Activated CD4-positive, alpha-beta T cell treated with anti-CD3 and anti-CD28 coated beads for 36 hours (primary cell): ENCODE measurements at places on chromosomes 3 and 15.
A peak's percentile ranks its signal among the peaks of the same experiment; 100 is the strongest.

DNA sequence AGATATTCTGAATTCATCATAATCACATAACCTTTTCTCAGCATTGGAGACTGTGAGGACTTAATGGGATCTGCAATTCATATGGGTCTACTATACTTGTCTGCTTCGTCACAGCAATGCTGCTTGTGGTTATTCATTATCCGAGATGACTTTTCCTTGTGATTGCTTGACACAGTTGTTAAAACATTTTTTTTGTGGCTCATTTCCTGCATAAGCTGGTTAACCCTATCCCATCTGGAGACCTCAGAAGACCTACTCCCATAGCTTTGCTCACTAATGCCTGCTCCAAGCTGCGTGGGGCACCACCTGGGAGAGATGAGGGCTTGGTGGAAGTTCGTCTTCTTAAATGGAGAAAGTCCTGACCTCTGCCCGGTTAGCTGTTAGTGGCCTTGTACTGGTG is 360.8 kb downstream of the CHST2 start:
- no peak for DNase-seq

DNA sequence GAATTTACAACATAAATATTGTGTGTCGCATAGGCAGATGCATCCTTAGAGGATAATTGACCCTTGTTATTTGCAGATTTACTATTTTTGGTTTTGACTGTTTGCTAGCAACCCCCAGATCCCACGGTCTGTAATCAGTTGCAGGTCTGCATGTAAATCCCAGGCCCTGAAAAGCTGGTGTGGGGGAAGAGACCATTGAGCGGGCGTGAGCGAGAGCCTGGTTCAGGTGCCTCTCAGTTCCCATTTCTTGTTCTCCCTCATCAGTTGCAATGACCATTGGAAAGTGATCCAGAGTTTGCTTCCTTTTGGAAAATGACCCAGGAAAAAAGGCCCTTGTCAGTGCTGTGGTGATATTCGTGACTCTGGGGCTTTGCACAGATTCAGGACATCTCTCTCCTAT is 238.9 kb downstream of the UACA start:
- DNase-seq = peak; percentile 3

- no peak for DNase-seq
Observed at GRCh38 chr15:89820666-89821611, 6.3 kb upstream of the ANPEP start.

GRCh38 chr15:48176957-48177356 is 1.1 kb downstream of the MYEF2 start:
- no peak for DNase-seq

- no peak for DNase-seq
Observed at GRCh38 chr3:134658555-134658954, 7.7 kb upstream of the KY start.

DNA sequence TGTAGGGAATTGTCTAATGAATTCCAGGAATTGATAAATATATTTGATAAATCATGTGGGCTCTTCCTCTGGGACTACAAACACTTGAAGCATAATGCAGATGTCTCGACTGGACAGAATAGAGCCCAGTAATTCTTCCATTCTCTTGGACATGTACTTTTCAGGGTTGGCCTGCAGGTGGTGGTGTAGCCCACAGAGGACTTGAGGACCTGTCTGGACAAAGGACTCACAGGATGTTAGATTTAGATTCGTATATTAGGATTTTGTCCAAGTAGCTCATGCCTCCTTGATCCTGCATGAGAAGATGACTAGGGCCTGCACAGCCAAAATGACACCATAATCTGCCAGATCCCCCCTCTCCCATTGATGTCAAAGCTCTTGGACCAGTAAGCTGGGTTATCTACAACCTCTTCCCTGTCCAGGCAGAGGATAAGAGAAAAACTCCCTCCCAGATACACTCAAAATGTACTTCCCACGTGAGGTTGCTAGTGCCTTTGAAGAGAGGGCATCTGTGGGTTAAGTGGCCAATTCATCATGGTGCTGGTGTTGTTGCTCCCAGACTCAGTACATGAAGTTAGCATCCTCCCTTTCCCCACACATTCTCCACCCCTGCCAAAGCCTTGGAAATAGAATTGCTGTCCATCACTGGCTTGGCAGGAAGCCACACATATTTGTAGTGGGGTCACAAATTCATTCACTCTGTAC is 88.6 kb upstream of the ZNF280D start:
- peak; percentile 61 for DNase-seq

DNA sequence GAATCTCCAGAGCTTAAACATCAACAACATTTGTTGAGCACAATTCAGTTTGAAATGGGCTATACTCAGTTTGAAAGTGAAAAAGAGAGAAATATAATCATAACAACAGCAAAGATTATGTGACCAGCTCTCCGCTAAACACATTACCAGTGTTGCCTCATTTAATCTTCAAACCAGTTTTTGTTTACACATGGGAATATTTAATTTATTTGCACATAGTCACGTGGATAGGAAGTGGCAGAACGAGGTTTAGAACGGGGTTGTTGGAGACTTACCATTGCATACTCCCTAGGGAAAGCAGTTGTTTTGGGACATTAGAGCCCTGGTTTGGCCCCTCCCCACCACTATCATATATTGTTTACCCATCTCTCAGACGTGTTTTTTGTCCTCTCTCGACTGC is 77.2 kb downstream of the IL1RAP start:
- DNase-seq = no peak

DNA sequence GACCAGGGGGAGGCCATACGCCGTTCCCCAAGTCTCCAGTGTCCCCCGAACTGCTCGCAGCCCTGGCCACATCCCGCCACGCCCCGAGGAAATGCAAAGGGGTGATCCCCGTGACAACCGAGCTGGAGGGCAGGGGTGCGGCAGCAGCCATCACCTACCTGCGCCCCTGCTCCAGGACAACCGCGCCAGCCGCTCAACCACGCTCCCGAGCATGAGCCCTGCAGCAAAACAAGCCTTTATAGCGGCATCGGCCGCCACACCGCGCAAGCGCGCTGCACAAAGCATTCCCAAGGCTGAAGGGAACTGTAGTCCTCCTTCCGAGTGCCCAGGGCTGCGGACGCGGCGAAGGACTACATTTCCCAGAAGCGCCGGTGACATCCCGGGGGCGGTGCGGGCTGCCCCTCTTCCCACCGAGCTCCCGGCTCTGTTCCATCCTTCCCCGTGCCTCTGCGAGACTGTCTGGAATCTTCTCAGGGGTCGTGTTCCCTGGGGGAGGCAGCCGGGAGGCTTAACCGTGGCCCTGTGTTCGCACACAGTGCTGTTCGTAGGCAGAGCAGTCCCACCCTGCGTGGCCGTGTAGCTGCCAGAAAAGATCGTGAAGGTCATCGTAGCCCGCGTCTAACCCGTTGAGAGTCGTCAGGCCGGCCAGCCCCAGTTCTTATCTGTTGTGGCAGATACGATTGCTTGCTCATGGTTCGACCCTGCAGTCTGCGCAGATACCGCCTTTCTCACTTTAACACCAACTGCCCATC is at the start of gene ABCC5:
Gene ABCC5, minus strand, starts transcription at position 213 of the 752 bp plus-strand sequence. CDS start 3,492 bp downstream, outside the sequence.
- DNase-seq = peak; percentile 91

DNA sequence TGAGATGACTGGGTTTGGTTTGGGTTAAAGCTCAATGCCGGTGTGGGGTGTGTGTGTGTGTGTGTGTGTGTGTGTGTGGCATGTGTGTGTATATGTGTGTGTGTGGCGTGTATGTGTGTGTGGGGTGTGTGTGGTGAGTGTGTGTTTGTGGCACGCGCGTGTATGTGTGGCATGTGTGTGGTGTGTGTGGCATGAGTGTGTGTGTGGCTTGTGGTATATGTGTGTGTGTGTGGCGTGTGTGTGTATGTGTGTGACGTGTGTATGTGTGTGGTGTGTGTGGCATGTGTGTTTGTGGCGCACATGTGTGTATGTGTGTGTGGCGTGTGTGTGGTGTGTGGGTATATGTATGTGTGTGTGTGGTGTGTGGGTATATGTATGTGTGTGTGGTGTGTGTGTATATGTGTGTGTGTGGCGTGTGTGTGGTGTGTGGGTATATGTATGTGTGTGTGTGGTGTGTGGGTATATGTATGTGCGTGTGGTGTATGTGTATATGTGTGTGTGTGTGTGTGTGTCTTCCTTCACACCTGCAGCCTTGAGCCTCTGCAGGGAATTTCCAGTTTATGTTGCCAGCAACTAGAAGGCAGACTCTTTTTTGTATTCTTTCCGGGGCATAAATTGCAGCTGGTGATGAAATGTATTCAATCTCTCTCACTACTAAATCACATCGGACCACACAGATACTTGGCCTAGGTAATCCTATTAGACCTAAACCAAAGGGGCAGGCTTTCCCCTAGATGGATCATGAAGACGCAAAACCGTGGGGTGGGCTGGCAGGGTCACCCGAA is 34.8 kb downstream of the CHRD start:
- no peak for DNase-seq

DNA sequence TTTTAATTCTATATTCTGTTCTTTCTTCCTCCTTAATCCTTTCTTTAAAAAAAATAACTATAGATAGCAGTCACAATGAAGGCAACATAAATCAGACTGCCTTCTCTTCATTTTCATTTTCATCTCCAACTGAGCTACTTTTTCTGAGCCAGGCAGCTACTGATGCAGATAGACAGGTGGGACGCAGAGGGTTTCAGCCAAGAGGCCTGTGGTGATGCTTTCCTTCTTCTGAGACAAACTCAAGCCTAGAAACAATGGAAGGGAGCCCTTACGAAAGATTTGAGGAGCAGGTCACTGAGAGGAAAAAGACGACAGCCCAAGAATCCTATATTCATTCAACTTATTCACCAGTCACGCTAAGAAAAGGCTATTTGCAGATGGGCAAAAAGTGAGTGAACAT is 220.0 kb upstream of the MLF1 start:
- no peak for DNase-seq

GRCh38 chr3:186583831-186584230 is 13.3 kb downstream of the DNAJB11 start:
- DNase-seq = no peak

DNA sequence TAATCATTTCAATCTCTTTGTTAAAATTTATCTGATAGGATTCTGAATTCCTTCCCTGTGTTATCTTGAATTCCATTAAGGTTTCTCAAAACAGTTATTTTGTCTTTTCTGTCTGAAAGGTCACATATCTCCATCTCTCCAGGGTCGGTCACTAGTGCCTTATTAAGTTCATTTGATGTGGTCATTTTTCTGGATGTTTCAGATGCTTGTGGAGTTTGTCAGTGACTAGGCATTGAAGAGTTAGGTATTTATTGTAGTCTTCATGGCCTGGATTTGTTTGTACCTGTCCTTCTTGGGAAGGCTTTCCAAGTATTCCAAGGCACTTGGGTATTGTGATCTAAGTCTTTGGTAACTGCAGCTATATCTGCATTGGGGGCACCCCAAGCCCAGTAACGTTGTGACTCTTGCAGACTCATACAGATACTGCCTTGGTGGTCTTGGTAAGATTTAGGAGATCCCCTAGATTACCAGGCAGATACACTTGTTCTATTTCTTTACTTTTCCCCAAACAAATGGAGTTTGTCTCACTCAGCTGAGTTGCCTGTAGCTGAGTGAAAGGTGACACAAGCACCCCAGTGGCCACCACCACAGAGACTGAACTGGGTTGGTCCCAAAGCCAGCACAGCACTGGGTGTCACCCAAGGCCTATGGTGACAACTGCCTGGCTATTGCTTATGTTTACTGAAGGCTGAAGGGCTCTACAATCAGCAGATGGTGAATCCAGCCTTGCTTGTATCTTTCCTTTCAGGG is 18.9 kb upstream of the SLC27A2 start:
- DNase-seq = no peak

GRCh38 chr3:3902161-3902560 is 102.9 kb downstream of the LRRN1 start:
- no peak for DNase-seq

GRCh38 chr3:149224736-149225594 is 3.3 kb upstream of the CP start:
- DNase-seq = peak; percentile 38

- no peak for DNase-seq
Observed at GRCh38 chr3:194054016-194054415, 81.9 kb upstream of the HES1 start.

GRCh38 chr3:192888190-192888589 is 29.5 kb downstream of the MB21D2 start:
- no peak for DNase-seq

DNA sequence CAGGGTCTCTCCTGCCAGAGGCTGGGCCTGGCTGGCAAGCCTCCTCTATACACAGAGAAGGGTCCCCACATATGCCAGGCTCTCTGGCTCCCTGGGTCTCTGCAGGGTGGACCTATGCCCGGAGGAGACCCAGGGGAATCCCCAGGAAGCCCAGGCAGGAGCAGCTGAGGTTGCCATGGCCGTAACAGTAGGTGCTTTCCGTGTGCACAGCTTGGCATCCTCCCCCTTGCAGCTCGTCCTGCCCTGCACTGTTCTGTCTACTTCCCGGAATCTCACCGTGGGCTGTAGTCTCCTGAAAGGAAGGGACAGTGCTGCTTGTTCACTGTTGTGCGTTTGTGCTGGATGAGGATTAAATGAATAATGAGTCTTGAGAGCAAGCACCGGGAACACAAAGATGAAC is 47.8 kb downstream of the DAPK2 start:
- no peak for DNase-seq

GRCh38 chr3:65938676-65939075 is 100.0 kb downstream of the MAGI1 start:
- no peak for DNase-seq

- DNase-seq = no peak
Observed at GRCh38 chr15:60572541-60573421, 93.8 kb upstream of the ICE2 start.

GRCh38 chr3:71846185-71846584 is 61.2 kb upstream of the PROK2 start:
- DNase-seq = no peak

DNA sequence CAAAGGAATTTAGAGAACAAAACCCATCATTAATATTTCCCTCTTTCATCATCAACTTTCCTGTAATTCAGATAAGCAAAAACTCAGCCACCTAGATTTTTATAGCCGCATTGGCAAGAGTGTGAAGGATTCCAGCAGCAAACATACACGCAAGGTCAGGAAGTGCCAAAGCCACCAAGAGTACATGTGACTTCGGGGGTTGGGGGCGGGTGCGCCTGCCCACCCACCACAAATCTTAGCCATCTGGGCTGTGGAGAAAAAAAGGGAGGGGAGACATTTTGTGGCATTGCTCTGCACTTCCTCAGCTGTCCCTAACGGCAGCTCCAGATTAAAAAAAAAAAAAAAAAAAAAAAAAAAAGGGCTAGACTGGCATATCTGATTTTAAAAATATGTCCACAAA is 148.4 kb downstream of the TNIK start:
- DNase-seq = no peak

GRCh38 chr3:160544844-160545503 is 20.4 kb downstream of the KPNA4 start:
- no peak for DNase-seq

DNA sequence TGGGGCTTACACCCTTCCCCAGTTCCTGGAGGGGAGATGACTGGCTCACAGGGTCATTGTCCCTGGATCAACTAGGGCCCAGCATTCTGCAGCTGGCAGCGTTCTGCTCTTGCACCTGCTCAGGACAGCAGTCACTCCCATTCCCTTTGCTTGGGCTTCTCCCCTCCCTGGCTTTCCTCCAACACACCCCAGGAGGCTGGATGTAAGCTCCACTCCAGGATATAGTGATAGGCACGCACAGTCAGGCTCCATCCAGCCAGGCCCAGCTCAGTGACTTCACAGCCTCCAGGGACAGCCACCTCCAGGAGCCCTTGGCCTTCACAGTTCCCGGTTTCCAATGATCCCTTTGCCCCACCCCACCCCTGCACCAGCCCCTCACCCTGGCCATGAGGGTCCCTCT is 1.9 kb downstream of the SPTBN5 start:
- DNase-seq = no peak
